NCI-H2107 (cell line): ENCODE measurements at places on chromosomes 13 and 19.

GRCh38 chr19:40365613-40366401 is 17.3 kb downstream of the PLD3 start:
- DNase-seq = no peak

- DNase-seq = peak; percentile 92
These were observed at the start of gene ZNF302 for GRCh38 chr19:34677386-34678084. ZNF302 (plus strand) TSS chr19:34677678; CDS start chr19:34678805, 1,127 bp downstream.

DNA sequence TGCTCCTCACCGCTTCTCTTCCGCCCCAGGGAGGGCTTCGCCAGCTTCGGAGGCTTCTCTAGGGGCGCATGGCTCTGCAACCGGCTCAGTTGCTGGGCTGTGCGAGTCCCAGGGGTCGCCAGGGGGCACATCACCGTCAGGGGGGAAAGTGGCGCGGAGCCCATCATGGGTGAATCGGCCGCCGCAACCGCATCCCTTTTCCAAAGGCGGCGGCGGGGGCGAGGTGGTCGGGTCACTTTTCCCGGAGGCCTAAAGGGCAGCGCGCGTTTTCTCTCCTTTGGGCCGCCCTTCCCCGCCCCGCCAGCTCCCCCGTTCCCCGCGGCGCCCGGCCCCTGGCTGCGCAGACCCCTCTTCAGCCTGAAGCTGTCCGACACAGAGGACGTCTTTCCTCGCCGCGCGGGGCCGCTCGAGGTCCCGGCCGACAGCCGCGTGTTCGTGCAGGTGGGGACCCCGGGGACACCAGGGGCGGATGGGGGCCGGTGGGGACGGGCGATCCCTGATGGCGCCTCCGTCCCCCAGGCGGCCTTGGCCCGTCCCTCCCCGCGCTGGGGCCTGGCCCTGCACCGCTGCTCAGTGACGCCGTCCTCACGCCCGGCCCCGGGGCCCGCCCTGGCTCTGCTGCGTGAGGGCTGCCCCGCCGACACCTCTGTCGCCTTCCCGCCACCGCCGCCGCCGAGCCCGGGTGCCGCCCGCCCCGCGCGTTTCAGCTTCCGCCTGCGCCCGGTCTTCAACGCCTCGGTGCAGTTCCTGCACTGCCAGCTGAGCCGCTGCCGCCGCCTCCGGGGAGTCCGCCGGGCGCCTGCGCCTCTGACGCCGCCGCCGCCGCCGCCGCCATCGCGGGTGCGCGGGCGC is 1.7 kb downstream of the TGFBR3L start:
- DNase-seq = no peak

DNA sequence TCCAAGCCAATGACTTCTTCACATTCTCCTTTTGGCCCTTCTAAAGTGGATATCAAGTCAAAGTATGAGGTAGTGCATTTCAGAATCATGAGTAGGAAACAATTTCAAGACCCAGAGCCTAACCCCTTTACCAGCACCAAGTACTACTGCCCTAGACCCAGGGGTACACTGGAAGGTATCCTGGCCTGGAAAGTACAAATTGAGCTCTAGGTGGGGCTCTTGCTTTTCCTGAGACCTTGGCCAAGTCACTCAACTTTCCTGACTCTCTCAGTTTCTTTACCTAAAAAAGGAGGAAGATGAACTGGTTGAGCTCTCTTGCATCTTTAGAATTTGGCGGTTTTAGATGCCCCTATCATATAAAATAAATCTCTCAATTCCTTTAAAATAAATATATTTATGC is 204.7 kb downstream of the FGF14 start:
- DNase-seq = no peak

GRCh38 chr19:4577020-4577782 is 17.7 kb upstream of the SEMA6B start:
- DNase-seq = no peak

- no peak for DNase-seq
These were observed 396.9 kb downstream of the MYO16 start for GRCh38 chr13:109026266-109026665.
